ENCODE measurements at places on chromosomes 3 and 15.

DNA sequence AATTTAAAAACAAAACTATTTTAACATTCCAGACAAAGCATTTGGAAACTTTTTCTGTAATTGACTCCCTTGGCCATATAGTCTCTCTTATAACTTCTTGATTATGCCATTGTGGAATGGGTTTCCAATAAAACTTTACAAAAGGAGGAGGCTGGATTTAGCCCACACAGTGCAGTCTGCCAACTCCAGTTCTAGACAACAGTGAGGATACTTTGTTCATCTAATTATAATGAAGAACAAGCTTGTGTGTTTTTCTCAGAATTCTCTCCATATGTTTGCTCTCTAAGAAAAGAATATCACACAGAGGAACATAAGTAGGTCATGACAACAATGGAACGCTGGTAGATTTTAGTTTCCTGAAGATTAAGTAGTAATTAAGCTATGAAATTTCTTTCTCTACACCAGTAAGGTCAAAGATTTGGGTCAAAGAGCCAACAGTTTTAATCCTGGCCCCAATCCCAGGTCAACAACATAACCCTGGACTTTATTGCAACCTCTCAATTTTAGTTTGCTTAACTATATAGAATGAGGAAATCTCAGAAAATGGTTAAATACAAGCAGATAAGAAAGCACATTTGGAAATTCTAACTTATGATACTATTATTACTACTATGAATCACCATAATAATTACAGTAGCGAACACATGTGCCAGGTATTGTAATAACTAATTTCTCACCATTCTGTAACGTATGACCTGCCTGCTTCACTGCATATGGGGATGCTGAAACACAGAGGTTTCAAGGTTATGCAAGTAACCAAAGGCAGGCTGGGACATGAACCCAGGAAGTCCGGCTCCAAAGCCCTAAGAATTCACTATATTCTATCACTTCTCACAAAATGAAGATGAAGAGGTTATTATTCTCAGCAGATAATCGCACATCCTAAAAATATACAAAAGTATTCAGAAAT is 65.7 kb downstream of the TJP1 start:
- no peak for DNase-seq

DNA sequence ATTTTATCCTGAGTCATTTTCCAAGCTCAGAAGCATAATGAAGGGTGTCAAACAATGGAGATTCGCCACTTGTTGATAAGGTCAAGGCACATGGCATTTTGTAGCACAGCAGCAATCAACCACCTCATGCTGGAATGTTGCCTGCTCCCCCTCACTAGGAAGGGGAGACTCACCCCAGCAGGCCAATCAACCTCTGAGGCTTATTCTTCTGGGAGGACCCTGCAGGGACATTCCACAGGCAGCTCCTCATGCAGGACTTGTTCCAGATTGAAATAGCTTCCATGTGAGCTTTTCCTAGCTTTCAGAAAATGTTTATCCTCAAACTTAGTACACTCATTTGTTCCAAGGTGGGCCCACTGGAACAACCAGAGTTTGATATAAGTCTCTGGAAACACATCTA is 77.6 kb downstream of the SSR3 start:
- no peak for DNase-seq

DNA sequence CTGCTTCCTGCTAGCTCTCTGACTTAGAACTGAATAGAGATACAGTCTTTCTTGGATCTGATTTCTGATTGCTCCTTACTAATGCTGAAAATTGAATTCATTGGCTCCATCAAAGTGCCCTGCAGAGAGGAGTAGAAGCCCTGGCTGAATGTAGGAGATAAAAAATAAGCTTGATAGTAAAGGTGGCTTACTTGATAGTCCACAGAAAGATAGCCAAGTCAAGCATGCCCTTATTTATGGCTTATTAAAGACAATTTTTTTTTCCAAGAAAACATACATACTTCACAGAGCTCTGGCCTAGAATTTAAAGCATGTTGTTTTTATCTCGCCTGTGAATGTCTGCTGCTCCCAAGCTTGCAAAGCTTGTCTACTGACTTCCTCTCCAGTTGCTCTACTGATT is 124.6 kb upstream of the CADPS start:
- DNase-seq = no peak

DNA sequence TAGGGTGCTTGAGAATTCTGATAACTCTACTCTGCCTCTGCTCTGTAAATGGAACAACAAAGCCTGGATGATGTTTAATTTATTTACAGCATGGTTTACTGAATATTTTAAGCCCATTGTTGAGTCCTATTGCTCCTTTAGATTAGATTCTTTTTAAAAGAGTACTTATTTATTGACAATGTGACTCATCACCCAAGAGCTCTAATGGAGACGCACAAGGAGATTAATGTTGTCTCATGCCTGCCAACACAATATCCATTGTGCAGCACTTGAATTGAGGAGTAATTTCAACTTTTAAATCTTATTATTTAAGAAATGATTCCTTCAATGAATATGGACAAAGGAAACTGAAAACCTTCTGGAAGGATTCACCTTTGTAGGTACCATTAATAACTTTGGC is 691.4 kb downstream of the ZBBX start:
- no peak for DNase-seq

- DNase-seq = no peak
Observed at GRCh38 chr15:70210528-70210927, 112.8 kb upstream of the TLE3 start.

GRCh38 chr3:49132437-49133225 is at the start of gene LAMB2:
Gene LAMB2 (minus strand): TSS chr3:49133050. CDS start chr3:49132867, 183 bp downstream.
- DNase-seq = peak; percentile 83

DNA sequence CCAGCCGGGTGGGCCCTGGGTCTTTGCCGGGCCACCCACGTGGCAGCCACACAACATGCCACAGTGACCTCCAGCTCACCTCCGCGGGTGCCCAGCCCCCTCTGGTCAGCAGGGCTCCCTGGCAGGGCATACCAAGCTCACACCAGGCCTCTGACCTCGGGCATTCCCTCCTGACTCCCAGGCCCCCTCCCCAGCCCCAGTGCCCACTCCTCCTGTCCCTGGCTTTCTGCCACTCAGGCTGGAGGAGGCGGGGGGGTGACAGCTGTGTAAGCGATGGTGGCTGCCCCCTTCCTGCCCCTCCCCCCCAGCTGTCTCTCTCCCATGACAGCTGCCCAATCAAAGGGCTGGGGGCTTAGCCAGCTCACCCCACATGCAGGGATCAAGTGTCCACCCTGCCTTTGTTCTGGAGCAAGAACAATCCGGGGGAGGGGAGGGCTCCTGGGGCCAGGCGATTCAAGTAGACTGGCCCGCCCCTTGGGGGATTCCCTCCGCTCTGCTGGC is 3.3 kb downstream of the PCBP4 start:
- no peak for DNase-seq

DNA sequence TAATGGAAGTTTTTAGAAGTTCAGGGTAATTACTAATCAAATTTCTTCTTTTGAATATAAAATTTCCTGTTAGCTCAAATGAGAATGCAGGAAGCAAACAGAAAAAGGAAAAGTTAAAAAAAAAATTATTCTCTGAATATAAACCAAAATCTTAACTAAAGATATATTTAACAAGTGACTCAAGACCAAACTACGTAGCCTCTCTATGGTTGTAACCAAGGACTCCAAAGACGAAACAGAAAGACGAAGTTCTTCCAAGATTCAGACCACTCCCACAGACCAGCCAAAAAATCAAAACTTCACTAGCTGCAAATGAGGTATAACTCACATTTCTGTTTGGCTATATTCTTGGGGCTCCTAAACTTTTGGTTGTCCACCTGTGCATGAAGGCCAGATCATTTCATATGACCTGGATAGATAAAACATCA is 846.5 kb upstream of the ALCAM start:
- no peak for DNase-seq

- no peak for DNase-seq
Observed at GRCh38 chr15:23483821-23484299, 36.8 kb upstream of the GOLGA6L2 start.
